AG04450 (cell line): ENCODE measurements at places on chromosomes 6 and 20. TPM values are rescaled to one million over a fixed set of nuclear protein-coding genes. Genes with fewer than 3 reads are reported as not detected.

- no peak for DNase-seq
These were observed 42.0 kb upstream of the KCNQ5 start for GRCh38 chr6:72579865-72580264.

DNA sequence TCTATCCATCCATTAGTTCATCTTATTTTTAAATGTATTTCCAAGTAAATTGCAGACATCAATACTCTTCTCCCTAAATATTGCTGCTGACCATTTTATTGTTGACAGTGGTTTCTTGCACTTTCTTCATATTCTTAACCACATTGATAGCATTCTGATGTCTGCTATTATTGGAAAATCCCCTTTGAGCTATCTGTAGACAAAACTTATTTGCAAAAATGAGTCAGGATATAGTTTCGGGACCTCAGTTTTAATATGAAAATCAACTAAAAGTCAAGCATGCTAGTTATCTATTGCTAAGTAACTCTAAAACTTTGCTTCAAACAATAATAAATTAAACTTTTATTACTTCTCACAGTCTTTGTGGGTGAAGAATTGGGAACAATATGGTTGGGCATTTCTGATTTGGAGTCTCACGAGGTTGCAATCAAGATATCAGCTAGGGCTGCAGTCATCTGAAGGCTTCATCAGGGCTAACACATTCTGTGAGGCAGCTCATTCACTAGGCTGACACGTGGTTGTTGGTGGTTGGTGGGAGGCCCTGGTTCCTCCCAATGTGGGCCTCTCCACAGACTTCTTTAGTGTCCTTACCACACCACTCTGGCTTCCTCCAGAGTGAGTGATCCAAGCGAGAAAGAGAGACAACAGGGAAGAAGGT is 32.7 kb downstream of the CD109 start:
- DNase-seq: no peak

Gene KCNK17
- polyA plus RNA-seq: not detected in 2 replicates

Gene MATN4
- polyA plus RNA-seq: 0.04 TPM in 1 of 2 replicates, not detected in the other

GRCh38 chr6:156866220-156867015 is 89.2 kb downstream of the ARID1B start:
- DNase-seq: no peak

- DNase-seq: no peak
These were observed 380.1 kb upstream of the SOX4 start for GRCh38 chr6:21213492-21213891.

Gene CST1
- polyA plus RNA-seq: not detected in 2 replicates

- DNase-seq: no peak
These were observed 312.3 kb downstream of the CDC5L start for GRCh38 chr6:44699851-44700250.

Gene IMPG1
- polyA plus RNA-seq: 0.15 TPM in 1 of 2 replicates, not detected in the other

GRCh38 chr6:63267046-63267445 is 52.7 kb downstream of the LGSN start:
- no peak for DNase-seq

- DNase-seq: no peak
These were observed 107.1 kb downstream of the PTPRK start for GRCh38 chr6:128413291-128413690.

Gene CALHM6
- 0.51 and 0.81 TPM in 2 replicates for polyA plus RNA-seq

Gene RFX6
- not detected in 2 replicates for polyA plus RNA-seq

DNA sequence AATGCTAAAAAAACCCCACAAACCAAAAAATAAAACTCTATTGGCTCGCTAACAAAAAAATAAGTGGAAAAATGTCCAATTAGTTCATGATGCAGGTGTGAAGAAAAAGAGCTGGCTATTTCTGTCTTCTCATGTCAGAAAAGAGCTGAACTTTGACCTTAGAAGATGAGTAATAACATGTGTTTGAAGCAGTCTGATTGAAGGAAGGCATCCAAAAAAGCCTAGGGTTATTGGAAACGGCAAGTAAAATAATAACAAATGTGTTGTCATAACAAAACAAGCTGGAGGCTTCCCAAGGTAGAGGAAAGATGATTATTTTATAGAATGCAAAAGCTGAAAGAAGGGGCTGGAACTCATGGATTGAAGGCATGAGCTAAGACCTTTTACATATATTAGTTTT is 94.4 kb upstream of the FAM184A start:
- no peak for DNase-seq

DNA sequence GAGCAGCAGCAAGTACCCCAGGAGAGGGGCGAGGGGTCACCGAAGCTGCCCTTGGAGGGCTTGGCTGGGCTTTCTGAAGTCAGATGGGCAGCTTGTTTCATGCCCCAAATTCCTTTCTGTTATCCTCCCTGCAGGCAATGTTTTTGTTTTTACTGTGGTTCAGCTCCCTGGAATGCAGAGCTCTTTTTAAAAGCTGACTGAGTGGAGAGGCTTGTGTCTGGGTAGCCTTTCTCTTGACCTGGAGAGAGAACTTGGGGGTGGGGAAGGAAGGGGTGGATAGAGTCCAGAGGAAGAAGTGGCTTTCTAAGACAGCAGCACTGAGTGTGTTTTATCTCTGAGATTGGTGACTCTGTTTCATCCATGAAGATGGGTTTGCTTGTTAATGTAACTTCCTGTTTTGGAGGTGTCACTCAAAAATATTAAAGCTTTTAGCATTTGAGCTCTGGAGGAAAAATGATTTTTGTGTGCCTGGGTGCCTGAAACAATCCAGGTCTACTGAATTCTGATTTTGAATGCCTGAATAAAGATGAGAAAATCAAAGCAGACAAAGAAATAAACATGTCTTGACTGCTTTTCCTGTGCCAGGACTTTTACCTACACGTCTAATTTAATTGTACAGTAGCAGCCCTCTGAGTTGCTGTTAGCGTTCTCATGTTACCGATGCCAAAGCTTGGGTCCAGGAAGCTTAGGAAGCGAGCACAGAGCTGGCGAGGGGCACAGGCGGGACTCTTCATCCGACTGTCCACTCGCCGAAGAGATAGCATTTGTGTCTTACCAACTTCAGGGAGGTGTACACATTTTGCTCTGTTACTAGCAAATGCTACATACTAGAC is 78.2 kb upstream of the EEF1E1 start:
- DNase-seq: peak; percentile 55

DNA sequence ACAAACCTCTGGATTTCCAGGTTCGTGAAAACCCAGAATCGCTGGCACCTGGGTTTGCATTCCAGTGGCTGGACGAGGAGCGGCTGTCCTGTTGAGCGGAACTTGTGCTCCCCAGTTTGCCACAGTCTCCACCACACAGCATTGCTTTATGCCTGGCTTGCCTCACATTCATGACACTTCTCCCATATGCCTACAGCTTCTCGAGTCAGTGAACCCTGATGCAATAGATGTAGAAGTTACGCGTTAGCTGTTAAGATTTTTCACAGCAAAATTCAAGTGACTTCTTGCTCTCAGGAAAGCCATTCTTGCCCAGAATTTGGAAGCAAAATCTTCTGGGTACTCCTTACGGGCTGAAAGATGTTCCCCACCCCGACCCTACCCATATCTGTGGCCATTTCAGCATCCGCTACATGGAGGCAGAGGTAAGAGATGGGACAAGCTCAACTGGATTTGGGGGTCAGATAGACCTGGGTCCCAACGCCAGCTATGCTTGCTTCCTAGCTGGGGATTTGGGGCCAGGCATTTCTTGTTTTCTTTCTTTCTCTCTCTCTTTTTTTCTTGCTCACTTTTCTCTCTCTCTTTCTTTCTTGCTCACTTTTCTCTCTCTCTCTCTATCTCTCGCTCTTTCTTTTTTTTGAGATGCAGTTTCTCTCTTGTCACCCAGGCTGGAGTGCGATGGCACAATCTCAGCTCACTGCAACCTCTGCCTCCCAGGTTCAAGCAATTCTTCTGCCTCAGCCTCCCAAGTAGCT is 12.4 kb upstream of the GDAP1L1 start:
- DNase-seq: no peak

DNA sequence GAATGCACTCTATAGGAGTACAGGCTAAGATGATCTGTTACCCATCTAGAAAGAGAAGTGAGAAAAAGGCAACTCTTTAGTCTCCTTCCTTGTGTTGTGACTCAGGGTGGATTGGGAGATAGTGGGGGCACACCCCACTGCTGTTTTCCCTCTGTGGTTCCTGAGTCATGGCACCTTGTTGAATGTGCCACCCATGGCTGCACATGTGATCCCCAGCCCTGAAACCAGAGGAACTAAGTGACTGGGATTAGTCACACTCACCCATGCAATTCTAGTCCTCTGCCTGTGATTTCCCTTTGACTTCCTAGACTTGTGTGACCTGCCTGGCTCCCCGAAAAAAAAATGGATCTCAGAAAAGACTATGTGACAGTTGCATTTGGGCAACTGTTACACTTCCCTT is 48.6 kb upstream of the HTR1B start:
- DNase-seq: no peak

DNA sequence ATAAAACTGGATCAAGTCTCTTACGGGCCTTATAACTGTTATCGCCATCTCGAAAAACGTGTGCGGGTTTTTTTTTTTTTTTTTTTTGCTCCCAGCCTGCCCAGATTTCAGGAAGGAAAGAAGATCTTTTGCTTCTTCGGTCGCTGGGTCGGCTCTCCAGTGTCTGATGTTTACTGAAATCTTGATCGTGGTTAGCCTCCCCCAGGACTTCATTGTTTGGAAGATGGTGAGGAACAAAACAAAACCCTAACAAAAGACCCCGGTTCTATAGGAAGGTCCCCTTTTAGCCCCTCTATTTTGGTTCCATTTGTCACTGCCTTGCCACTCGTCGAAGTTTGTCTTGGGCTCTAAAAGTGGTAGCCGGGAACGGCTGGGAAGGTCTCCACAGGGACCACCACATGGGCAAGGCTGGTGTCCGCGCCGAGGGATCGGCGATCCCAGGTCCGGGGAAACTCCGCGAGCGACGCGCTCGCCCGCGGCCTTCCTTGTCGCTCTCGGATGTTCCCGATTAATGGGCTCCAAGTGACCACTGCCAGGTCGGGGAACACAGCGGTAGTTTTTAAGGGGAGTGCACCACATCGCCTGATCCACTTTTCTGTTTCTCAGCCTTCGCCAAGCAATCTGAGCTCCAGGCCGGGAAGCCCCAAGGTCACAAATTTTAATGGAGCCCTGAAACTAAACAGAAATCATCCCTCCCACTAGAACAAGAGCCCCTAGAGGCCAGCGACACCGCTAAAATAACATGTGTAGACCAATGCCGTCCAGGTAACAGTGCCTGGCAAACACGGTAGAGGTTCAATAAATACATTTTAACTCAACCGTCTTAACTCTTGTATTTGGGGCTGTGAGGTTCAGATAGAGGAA is 27.0 kb downstream of the TRIM27 start:
- DNase-seq: no peak

- DNase-seq: no peak
These were observed 15.9 kb upstream of the TFB1M start for GRCh38 chr6:155330133-155330734.

Gene TPX2
- polyA plus RNA-seq: 19.8 and 24.4 TPM in 2 replicates

Gene SRSF6
- polyA plus RNA-seq: 146 and 177 TPM in 2 replicates

DNA sequence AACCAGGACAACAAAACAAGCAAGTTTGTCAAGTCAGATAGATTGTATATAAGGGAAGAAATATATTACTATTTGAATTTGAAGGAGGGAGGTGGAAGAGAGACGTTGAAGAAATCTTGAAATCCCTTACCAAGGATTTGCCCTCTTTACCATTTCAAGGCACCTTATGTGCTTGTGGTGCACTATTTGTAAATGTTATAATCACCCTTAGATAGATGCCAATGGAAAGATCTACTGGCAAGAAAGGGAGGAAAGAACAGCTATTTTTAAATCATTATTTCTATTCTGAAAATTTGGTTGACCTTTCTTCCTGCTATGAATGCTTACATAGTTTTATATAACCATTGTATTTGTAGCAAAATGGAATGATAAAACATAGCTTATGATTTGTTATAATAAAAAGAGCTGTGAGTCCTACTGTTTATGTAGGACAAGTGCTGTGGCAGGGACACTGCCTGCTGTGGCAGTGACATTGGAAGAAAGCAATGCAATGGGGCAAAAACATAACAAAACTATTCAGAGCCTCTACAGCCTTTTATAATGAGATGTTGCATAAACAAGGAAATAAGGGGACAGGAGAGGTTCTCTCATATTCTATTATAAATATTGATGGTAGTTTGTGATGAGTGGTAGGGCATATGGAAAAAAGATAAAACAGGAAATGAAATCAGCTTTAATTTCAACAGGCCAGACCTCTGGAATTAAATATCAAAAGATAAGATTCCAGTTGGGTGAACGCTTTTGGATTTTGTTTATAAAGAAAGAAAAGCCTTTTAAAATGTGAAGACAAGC is 1145.2 kb upstream of the GJE1 start:
- DNase-seq: no peak
